Fibroblast of the aortic adventitia (primary cell): ENCODE measurements at places on chromosomes 1 and 21.
A peak's percentile ranks its signal among the peaks of the same experiment; 100 is the strongest.

GRCh38 chr1:88698764-88699163, 14.7 kb downstream of the PKN2 start:
- DNase-seq, result no peak

DNA sequence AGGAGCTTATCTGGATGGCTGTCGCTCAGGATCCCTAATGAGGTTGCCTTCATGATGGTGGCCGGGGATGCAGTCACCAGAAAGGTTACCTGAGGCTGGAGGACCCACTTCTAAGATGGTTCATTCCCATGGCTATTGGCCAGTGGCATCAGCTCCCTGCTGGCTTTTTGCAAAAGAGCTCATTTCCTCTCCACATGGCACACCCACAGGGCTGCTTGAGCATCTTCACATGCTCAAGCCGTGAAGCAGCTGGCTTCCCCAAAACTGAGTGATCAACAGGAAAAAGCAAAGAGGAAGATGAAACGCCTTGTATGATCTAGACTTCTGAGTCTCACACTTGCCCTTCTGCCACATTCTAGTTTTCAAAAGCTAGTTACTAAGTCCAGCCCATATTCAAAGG, 124.6 kb upstream of the CXADR start:
- no peak for DNase-seq

GRCh38 chr1:19453741-19454201, 31.6 kb downstream of the CAPZB start:
- DNase-seq, result no peak

DNA sequence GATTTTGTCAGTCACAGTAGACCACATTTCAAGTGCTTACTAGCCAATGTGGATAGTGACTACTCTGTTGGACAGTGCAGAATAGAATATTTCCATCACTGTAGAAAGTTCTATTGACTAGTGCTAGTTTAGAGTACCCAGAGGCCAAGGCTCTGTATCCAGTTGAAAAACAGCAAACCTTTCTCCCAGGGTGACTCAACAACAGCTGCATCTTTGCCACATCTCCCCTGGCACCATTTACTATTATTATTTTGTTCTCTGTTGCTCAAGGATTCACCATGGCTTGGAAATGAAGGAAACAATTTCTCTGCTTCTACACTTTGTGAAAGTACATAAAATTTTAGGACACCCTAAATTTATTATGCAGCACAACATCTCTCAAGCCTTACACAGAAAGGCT, 85.3 kb upstream of the WDR26 start:
- peak; percentile 47 for DNase-seq

GRCh38 chr1:88291611-88292354, 392.3 kb upstream of the PKN2 start:
- DNase-seq, result no peak

GRCh38 chr1:6014130-6014999, 22.1 kb upstream of the NPHP4 start:
- no peak for DNase-seq

GRCh38 chr1:209435654-209436566, 147.6 kb upstream of the CAMK1G start:
- peak; percentile 80 for DNase-seq

GRCh38 chr1:181255270-181255929, 166.9 kb downstream of the IER5 start:
- peak; percentile 100 for DNase-seq

DNA sequence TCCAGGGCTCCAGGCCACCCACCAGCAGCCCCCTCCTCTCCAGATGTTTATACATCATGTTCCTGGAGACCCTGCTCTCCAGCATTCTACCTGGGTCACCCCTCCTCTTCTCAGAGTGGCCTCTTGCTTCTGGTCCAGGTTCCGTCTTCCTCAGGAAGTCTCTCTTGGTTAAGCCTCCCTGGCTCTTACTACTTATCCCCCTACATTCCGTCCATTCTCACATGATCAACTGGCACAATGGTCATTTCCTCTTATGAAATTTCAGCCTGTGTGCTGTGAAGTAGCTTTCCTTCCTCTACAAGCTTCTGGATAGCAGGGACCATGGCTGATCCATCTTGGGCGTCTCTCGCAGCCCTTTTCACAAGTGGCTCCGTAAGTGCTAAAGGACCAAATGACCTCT, 33.9 kb upstream of the ATP2B4 start:
- DNase-seq, result peak; percentile 66
